ENCODE measurements at places on chromosomes 16 and 17. TPM values are rescaled to one million over a fixed set of nuclear protein-coding genes. Genes with fewer than 3 reads are reported as not detected.
A peak's percentile ranks its signal among the peaks of the same experiment; 100 is the strongest.

CES1 gene
- total RNA-seq: not detected

KRT40 gene
- total RNA-seq: not detected

GRCh38 chr16:57530104-57530521 is 6.3 kb downstream of the CCDC102A start:
- peak; percentile 74 for DNase-seq

- peak; percentile 71 for DNase-seq
Observed at GRCh38 chr16:66603537-66604375, 748 bp upstream of the CMTM3 start.

GRCh38 chr17:60798576-60798975 is 120.9 kb downstream of the BCAS3 start:
- no peak for DNase-seq

DNA sequence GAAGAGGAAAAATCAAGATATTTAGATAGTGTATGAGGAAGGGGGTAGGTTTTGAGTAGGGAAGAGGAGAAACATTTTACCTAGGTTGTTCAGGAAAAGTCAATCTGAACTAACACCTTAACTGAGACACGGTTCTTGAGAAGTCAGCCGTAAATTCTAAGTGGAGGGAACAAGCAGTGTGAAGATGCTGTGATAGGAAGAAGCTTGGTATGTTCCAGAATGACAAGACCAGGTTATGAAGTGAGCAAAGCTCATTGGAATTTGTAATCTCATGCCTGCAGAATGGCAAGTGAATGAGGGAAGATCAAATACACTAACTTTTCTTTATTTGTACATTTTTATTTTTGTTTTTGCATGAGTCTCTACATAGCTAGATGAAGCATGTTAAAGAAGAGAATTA is 307.6 kb downstream of the ZFHX3 start:
- DNase-seq: no peak

GRCh38 chr16:47728205-47728604 is 267.1 kb downstream of the PHKB start:
- DNase-seq: no peak

Measured in activated T-cell treated with anti-CD3 and anti-CD28 coated beads, Interleukin-2, amount 50 U/mL, for 72 hours (primary cell).